ENCODE measurements at places on chromosomes 3 and 15.

DNA sequence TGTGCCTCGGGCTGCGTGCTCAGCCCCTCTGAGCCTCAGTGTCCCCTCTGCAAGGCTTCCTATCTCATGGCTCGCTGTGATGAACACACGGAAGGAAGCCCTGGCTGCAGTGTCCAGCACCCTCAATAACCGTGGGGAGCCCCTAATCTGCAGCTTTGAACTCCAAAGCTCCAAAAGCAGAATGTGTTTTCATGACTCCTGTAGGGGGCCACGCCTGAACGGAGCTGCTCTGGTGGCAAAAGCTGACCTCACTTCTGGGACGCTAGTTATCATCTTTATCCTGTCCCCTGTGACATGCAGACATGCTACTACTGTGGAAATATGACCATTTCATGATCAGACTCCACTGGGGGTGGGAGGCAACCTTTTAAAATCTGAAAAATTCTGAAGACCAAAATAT is 98.8 kb downstream of the SEC22A start:
- no peak for DNase-seq

- DNase-seq = no peak
Measured at GRCh38 chr3:44918087-44918486, 43.7 kb downstream of the TGM4 start.

DNA sequence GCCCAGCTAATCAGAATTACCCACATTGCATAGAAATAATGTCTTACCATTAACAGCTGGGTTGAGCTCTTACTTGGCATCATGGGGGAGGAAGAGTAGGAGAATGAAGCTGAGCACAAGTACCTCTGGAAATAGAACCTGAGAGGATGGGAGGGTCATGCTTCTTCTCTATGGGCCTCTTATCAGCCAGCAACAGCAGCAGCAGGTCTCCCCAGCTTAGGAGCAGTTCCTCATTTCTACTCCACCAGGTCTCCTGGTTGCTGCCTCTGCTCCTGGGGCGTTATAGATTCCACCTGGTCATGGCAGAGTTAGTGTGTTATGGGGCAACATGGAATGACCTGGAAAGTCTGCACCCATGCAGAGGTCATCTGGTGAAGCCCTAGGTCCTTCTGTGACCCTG is 3.4 kb downstream of the FSD2 start:
- no peak for DNase-seq

GRCh38 chr3:20125897-20126296 is 60.1 kb downstream of the SGO1 start:
- DNase-seq = no peak

DNA sequence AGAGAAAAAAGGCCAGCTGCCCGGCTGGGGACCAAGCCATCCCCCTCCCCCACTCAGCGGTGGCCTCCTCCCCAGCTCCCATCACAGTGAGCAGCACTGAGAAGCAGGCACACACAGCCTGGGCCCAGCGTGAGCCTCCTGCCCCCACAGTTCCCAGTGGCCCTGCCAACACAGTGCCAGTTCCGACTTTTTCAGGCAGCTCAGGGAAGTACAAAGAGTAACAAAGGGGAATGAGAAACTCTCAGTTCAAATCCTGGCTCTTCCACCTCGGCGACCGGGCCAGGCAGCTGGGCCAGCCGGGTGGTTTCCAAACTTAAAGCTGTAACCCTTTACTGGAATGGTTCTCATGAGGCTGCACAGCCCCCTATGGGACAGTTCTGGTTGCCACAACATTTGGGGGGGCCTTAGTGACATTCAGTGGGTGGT is 18.5 kb downstream of the TNK2 start:
- no peak for DNase-seq

GRCh38 chr3:28863186-28863585 is 417.7 kb upstream of the RBMS3 start:
- DNase-seq = no peak

- no peak for DNase-seq
Measured at GRCh38 chr3:15998911-15999310, 175.6 kb upstream of the GALNT15 start.

DNA sequence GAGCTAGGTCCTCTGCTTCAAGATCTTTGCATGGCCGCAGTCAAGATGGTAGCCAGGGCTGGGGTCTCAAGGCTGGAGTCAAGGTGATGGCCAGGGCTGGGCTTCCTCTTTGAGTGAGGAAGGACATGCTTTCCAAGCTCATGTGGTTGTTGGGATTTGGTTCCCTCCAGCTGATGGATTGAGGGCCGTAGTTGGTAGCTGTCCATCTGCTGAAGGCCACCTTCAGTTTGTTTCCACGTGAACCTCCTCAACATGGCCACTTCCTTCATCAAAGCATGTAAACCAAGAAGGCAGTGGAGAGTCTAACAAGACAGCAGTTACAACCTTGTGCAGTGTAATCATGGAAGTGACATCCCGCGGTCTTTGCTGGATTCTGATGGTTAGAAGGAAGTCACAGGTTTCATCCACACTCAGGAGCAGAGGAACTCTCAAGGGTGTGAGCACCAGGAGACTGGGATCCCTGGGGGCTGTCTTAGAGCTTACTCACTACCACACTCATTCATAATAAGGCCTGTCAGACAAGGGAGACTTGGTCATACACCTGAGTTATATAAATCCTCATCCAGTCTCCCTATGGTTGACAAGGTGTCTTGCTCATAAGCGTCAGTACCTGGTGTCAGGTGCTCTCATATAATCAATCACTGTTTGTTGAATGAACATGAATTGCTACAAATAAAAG is 42.1 kb downstream of the ABHD5 start:
- no peak for DNase-seq

DNA sequence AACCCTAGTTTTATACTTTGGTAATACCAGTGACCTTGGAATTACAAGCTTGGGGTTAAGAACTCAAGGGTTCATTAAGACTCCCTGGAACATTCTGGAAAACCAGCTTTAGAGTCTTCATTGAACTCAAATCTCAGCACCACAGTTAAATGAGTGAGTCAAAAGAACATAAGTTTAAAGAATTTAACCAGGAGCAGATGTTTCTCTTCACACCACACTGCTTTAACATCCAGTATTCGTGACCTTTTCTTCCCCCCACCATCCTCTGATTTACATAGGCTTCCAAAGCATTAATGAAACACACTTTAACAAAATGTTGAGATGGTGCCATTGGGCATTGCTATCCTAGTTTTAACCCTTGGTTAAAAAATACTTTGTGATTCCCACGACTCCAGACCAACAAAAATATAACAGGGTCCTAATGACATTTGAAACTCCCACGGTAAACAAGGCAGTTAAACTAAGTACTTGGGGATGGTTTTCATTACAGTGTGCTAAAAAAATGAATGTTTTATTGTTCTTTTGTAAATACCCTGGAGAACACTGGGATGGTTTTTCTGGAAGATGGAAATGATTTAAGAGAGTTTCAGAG is 123.9 kb downstream of the OXNAD1 start:
- peak; percentile 33 for DNase-seq

DNA sequence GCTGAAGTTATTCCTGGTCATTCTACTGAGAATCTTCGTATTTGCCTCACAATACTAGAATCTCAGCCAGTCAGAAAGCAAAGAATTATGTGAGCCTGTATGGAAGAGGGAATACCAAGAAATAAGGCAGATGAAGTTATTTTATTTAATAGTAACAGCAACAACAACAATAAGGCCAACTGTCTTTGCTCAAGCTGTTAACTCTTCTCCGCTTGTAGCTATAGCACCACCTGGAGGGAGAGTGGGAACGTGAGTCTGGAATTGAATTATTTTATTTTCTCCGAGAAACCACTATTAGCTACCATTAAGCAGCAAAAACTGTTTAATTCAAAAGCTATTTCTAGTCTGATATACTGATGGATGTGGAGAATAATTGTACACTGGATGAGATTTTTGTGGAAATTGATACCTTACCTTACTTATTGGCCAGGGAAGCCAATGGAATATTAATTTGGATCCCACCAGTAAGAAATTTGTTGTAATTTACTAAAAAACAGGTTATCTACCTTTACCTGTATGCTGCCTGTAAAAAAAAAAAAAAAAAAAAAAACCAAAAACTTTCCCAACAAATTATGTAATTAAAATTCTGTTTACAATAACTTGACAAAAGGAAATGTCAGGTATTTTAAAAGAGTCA is 50.1 kb downstream of the CALML4 start:
- DNase-seq = peak; percentile 16

DNA sequence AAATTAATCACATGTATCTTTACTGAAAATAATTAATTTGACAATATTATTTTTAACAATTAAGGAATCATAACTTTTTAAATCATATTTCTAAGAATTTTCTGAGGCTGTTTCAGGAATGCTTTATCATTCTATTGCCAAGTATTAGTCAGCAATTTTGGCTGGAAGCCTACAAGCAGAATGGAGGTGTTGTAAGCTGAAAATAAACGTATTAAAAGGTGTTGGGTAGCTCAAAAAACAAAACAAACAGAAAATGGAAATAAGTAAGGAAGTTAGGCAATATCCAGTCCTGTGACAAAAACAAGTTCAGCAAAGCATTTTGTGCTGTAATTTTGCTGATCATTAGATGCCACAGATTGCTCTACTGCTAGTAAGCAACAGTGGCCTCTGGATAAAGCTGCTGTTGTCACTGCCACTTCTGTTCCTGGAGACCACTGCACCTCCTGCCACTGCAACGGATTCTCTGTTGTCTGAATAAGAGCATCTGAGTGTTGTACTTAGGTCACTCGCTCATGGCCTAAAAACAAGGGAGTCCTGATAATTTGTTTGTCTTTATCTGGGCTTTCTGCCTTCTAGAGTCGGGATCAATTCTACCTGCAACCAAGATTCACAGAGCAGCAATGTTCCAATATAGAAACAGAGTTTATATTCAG is 63.5 kb upstream of the SLITRK3 start:
- no peak for DNase-seq
